ENCODE measurements at places on chromosomes 7 and 10. TPM values are rescaled to one million over a fixed set of nuclear protein-coding genes. Genes with fewer than 3 reads are reported as not detected.

The LIPN gene
- total RNA-seq = not detected

The GBX1 gene
- not detected for total RNA-seq

DNA sequence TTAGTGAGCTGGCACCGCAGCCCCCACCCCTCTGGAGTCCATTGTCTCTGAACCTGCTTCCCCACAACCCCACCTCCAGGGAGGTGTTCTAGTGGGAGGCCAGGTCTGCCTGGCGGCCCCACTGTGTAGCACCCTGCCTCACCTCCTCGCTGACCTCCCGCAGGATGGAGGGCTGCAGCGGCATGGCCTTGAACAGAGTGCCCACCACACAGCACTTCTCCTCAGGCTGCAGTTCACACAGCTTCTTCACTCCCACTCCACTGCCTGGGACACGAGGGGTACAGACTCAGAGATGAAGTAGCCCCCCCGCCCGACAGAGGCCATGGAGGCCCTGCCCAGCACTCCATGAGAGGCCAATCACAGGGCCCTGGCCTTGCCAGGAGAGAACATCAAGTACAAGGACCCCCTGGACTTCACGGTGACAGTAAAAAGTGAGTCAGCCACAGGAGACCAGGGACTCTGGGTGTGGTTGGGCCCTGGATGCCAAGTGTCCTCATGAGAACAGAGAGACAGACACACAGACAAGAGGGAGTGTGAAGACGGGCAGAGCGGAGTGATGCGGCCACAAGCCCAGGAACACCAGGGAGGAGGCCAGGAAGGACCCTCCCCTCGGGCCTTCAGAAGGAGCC, 5.4 kb downstream of the POLD2 start:
- no peak for DNase-seq

GRCh38 chr10:31437959-31438358, 118.9 kb downstream of the ZEB1 start:
- DNase-seq = no peak

DNA sequence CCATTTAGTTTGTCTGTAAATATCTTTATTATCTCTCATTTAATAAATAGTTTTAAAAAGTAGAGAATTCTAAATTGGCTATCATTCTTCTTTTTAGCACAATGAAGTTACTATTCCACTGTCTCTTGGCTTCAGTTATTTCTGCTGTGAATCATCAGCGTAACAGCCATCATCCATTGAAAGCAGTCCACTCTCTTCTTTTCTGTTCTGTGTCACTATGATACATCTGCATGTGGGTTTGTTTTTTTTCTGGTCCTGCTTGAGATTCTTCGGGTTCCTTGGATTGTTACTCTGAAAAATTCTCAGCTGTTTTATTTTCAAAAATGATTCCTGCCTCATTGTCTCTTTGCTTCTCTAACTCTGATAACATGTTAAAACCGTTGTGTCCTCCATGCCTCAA, 52.5 kb downstream of the CSGALNACT2 start:
- DNase-seq = no peak

DNA sequence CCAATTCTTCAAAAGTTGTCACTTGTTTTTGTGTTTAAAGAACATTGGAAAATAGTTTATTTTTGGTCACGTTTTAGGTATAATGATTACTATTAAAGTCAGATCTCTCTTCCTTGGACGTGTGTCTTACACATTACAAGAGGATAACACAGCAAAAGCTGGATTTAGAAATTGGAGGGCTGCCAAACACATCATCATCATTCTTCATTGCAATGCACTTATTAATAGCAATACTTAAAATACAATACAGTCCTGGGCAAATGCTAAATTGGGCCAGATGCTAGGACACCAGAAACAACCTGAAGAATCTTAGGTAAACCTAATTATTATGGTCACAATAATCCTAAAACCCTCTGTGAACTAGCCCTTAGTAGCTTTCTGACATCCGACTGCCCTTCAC, 303.6 kb downstream of the DGKB start:
- no peak for DNase-seq

DNA sequence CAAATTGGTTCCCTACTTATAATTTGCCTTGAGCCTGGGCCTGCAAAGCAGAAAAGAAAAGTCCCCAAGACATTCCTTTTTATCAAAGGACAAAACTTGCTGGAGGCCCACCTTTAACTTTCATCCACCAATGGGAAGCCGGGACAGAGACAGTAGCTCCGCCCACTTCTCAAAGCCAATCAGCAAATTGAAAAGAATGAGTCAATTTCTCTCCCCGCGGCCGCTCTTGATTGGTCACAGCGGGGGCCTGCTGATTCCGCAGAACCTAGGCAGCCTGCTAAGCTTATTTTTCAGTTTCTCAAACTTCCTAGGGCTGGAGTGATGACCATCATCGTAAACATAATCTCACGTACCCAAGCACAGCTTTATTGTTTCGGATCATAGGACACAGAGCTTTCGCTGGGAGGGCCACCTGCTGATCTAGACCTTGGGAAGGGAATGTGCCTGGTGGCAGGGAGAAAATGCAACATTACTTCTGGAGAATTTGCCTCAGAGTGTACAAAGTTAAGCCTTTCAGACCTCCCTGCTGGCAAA, at the start of gene SLC13A4:
TSS of gene SLC13A4 (minus strand) at position 51 of the 534 bp plus-strand sequence. CDS start 690 bp downstream, outside the sequence.
- no peak for DNase-seq

- no peak for DNase-seq
Observed at GRCh38 chr7:44150466-44150832, 9.3 kb upstream of the MYL7 start.

DNA sequence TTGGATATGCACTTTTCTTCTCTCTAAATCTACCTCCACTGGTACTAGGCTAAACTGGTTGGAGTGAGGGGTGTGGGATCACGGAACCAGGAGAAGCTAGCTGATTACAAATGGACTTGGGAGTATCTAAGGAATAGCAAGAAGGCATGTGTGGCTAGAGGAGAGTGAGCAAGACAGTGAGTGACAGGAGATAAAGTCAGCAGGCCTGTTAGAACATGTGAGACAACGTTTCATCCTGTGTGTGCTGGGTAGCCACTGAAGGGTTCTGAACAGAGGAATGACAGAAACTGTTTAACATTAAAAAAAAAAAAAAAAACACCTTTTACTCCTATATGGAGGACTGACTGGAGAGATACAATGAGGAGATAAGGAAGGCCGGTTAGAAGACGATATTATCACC, 51.7 kb downstream of the ZNF438 start:
- no peak for DNase-seq

- DNase-seq = no peak
Observed at GRCh38 chr10:72762042-72762441, 70.1 kb downstream of the MCU start.

The CRPPA gene
- total RNA-seq = 2.9 TPM
